NCI-H526 (cell line): ENCODE measurements at places on chromosomes 4 and X.

- DNase-seq: no peak
Observed at GRCh38 chrX:126985027-126985426, 165.5 kb downstream of the PRR32 start.

DNA sequence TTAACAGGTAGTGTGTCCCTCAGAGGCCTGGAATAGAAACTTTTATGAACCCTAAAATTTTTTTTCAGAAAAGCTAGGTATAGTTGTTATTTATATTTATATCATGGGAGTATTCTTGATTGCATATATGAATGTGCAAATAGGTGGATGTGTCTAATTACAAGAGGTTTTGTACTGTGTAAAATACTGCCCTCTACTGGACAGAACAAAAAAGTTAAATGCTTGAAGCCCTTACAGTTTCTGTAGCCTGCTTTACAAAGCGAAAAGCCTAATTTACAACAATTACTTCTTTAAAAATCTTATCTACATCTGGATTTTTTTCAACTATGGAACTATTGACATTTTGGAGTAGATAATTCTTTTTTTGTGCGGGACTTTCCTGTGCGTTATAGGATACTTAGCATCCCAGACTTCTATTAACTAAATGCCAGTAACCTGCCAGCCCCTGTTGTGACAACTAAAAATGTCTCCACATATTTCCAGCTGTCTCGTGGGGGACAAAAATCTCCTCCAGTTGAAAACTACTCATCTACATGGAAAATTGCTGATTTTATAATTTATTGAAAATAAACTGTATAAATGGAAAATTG is 35.1 kb downstream of the ENPEP start:
- DNase-seq: peak; percentile 50

DNA sequence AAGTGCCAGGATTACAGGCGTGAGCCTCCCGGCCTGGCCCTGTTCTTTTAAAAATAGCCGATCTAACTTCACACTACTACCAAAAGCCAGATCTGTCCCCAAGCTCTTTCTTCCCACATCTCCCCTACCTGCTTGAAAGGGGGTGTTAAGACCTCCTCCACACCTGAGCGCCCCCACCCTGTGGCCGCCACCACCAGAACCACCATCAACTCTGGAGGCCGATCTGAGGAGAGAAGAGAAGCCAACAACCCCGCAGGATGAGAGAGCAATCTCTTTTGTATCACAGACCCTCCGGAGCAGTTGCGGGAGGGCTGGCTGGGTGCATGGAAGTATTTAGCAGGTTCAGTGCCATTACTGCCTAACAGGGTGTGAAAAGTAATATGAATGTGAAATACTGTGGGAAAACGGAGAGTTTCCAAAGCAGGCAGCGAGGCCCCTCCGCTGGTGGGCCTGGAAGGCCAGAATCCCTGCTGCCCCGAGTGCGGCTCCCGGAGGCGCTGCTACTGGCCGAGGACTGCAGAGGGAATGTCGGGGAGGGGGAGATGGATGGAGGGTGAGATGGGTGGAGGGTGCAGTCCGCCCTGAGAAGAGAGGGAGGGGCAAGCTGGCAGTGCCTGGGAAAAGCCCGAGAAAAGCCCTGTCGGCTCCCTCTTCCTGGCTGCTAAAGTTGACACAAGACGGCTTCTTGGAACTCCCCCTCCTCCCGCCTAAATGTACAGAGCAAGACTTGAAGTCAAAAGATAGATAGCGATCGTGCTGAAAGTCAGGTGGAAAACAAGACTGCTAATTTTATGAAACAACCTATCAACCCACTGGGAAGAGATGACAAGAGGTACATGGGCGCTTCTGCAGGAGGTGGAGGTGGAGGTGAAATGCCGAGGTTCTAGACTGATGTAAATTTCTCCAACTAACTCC is 22.3 kb downstream of the HAND2 start:
- no peak for DNase-seq

DNA sequence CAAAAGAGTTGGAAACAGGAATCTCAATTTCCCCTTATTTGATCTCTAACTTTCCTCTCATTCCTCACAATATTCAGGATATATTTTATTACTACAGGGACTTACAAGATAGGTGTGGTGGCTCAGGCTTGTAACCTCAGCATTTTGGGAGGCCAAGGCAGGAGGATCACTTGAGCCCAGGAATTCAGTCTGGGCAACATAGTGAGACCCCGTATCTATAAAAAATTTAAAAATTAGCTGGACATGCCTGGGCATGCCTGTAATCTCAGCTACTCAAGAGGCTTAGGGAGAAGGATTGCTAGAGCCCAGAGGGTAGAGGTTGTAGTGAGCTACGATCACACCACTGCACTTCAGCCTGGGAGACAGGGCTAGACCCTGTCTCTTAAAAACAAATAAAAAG is 200.4 kb downstream of the CAMK2D start:
- DNase-seq: no peak

DNA sequence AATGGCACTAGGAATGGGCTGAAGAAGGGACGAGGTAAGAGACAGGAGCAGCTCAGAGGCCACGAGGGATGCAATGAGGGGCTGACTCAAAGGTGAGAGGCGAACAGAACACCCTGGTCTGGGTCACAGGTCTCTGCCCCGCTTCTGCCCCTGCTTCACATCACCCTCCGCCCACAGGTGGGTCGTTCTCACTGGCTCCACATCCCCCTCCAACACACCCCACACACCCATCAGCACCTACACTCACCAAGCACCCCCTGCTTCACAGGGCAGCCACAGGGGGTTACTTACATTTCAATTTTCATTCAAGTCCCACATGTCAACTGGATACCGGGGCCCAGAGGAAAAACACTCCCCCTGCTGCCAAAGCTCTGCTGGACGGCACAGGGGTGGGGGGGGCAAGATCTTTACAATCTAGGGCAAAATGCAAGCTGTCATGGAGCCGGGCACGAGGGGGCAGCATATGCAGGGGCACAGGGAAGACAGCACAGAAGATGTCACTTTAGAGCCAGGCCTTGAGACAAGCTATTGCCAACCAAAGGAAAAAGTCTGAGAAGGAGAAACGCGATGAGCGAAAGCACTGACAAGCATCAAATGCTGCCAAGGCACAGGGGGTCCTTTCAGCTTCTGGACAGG is 94.0 kb downstream of the AFAP1 start:
- DNase-seq: no peak

DNA sequence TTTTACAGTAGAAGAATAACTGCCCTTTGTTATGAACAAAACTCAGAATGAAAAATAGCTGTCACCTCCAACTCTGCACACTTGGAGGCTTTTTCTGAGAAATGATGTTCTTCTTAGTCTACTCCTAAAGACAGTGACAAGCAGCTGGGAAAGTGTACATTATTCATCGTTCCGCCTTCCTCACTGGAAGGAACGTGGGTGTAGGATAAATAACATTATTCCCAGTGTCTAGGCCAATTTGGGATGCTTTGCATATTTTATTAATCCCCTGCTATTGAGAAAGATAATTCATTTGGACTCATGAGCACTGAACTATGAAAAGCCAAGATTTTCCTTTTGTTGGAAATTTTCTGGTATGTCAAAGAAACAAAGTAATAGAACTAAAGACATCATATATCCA is 87.8 kb downstream of the VCX2 start:
- no peak for DNase-seq

- peak; percentile 34 for DNase-seq
Observed at GRCh38 chrX:123617007-123617406, 115.8 kb downstream of the THOC2 start.

- DNase-seq: peak; percentile 46
Observed at GRCh38 chrX:15856636-15857035, 2.0 kb upstream of the AP1S2 start.

- DNase-seq: no peak
Observed at GRCh38 chr4:83104991-83105390, 9.5 kb downstream of the PLAC8 start.
